H1 (cell line): ENCODE measurements at places on chromosomes 1 and 21. TPM values are rescaled to one million over a fixed set of nuclear protein-coding genes. Genes with fewer than 3 reads are reported as not detected.

The CD1B gene
- total RNA-seq, result not detected in 2 replicates

The MCOLN2 gene
- 6.1 and 6.3 TPM in 2 replicates for total RNA-seq

The PLEKHN1 gene
- 1.5 TPM in 2 replicates for total RNA-seq

The LDLRAD1 gene
- not detected in 2 replicates for total RNA-seq

The HTR6 gene
- 0.69 and 0.76 TPM in 2 replicates for total RNA-seq

The PEX11B gene
- 8.1 and 9.1 TPM in 2 replicates for total RNA-seq

The PLA2G2D gene
- not detected in 2 replicates for total RNA-seq

The OR2M3 gene
- not detected in 2 replicates for total RNA-seq

The TMPRSS3 gene
- not detected in 2 replicates for total RNA-seq

The FBLIM1 gene
- total RNA-seq, result 63.2 and 66.6 TPM in 2 replicates

DNA sequence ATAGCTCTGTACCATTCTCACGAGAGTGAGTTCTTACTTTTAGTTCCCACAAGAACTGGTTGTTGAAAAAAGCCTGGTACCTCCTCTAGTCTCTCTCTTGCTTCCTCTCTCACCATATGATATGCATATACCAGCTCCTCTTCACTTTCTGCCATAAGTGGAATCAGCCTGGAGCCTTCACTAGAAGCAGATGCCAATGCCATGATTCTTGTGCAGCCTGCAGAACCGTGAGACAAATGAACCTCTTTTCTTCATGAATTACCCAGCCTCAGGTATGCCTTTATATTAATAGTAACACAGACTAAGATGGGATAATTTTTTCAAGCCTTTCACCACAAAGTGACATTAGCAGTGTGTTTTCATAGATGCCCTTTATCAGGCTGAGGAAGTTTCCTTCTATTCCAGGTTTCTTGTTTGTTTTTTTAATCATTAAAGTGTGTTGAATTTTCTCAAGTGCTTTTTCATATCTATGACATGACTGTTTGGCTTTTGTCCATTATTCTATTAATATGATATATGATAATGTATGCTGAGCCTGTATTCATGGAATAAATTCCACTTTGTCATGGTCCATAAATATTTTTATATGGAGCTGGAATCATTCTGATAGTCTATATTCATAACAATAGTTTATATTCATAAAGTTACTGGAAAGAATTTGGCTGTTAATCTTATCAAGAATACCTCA lies 40.7 kb upstream of the C1orf185 start:
- no peaks in the 10 kb centered on the region for H3K4me1 ChIP-seq
- H3K4me3 ChIP-seq, result no peak overlapping the region
- DNase-seq, result no peak

DNA sequence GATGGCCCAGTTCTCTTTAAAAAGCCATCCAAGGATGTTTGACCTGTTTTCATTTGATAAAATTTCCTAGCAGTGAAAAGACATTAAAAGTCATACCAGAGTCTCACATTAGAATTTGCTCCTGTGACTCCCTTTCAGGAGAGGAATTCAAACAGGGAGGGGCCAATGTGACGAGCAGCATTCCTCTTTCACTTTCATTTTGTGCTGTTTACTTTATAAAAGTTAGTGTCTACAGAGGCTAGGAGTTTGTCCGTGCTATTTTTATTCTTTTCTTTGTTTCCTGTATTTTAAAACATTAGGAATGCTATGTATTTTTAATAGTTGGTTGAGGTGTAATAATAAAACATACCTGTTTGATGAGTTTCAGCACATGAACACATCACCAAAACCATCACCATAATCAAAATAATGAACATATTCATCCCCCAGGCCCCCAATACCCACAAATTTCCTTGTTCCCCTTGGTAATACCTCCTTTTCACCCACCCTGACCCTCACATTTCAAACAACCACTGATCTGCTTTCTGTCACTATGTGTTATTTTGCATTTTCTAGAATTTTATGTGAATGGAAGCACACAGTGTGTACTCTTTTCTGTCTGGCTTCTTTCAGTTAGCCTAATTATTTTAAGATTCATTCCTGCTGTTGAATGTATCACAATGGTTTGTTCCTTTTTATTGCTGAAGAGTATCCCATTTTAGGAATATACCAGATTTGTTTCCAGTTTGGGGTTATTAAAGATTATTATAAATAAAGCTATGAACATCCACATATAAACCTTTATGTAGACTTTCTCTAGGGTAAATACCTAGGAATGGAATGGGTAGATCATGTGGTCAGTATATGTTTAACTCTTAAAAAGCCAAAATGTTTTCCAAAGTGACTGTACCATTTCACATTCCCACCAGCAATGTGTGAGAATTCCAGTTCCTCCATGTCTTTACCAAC lies 129.5 kb downstream of the TENT5C start:
- H3K4me1 ChIP-seq, result no peaks in the 10 kb centered on the region
- no peaks in the 10 kb centered on the region for H3K36me3 ChIP-seq
- H3K27me3 ChIP-seq, result no peaks in the 10 kb centered on the region
- DNase-seq, result no peak
- no peak overlapping the region for H3K27ac ChIP-seq

DNA sequence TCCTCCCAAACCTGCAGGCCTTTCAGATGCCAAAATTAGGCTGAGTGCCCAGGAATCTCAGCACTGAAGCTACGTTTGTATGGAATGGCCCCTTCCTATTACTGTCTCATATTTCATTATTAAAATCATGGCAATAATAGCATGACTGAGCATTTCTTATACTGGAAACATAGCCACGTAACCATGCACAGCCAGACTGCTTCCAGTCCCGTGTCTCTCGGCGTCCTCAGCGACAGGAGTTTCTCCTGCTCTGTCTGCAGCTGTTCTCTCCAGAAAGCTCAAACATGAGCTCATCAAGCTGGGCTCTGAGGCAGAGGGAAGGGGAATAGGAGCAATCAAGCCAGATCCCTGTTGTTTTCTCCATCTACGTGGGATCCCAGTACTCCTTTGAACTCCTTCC lies 104.0 kb downstream of the CDC7 start:
- no peaks in the 10 kb centered on the region for H3K4me1 ChIP-seq
- no peak overlapping the region for H3K4me3 ChIP-seq
- no peak for DNase-seq
- H3K27ac ChIP-seq, result no peak overlapping the region
- no peaks in the 10 kb centered on the region for H3K27me3 ChIP-seq
- H3K36me3 ChIP-seq, result no peaks in the 10 kb centered on the region

- H3K4me1 ChIP-seq, result 0 out of 2 replicates have a peak, but pooled peaks cover 4% of the 10 kb centered on the region
- H3K36me3 ChIP-seq, result no peaks in the 10 kb centered on the region
- H3K27ac ChIP-seq, result no peak overlapping the region
- no peak for DNase-seq
Observed at GRCh38 chr1:8142955-8143629, 117.0 kb upstream of the ERRFI1 start.

- H3K27ac ChIP-seq, result no peak overlapping the region
- no peak for DNase-seq
- no peak overlapping the region for H3K4me3 ChIP-seq
- no peaks in the 10 kb centered on the region for H3K27me3 ChIP-seq
- no peaks in the 10 kb centered on the region for H3K4me1 ChIP-seq
- no peaks in the 10 kb centered on the region for H3K36me3 ChIP-seq
Observed at GRCh38 chr1:214076708-214077065, 88.9 kb downstream of the PROX1 start.

DNA sequence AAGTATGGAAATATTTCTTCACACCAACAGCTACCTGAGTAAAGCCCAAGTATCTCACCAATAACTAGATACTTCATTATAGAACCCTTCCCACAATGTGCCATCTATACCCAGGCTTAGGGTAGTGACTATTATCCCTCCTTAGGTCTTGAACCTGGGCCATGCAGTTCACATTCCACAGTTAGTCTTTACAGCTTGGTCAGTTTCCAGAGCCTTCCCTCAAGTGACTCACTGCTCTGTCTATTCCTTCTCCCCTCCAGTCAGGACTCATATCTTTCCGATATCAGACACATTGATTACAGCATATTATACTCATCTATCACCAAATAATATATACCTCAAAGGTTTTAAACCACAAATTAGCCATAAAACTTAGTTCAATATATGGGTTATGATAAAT lies 23.6 kb downstream of the VAMP4 start:
- H3K4me1 ChIP-seq, result no peaks in the 10 kb centered on the region
- H3K4me3 ChIP-seq, result no peak overlapping the region
- H3K27me3 ChIP-seq, result no peaks in the 10 kb centered on the region
- no peak for DNase-seq
- no peaks in the 10 kb centered on the region; the same call in 1 of the 2 replicates for H3K36me3 ChIP-seq

DNA sequence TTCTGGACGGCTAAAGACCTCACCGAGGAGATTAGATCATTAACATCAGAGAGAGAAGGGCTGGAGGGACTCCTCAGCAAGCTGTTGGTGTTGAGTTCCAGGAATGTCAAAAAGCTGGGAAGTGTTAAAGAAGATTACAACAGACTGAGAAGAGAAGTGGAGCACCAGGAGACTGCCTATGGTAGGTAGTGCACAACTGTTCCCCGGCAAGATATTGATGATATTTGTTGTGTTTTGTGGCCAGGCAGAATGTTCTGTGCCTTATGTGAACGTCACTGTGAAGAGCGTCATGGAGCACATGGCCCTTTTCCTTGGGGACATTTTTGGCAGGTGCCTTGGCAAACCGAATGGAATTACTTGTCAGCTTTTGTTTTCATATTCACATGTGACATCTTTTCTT lies 191.7 kb downstream of the DISC1 start:
- H3K4me3 ChIP-seq, result no peak overlapping the region
- H3K36me3 ChIP-seq, result no peaks in the 10 kb centered on the region
- H3K4me1 ChIP-seq, result no peaks in the 10 kb centered on the region
- no peak overlapping the region for H3K27ac ChIP-seq

DNA sequence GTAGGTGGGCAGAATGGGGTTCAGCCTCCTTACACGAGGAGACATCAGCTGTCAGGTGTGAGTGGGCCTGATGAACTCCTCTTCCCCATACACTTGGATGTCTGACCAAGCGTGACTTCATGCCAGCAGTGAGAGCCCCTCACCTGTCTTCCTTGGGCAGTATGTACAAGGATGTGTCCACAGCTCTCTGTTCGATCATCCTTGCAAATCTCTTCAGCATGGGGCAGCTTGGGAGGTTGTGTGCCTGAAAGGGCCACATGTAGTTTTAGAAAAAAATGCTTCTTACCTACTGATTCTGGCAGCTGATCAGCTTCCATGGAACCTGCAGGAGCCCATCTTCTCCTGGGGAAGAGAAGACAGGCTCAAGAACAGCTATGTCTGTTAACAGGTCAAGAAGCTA lies 18.0 kb downstream of the ACP6 start:
- H3K27me3 ChIP-seq, result no peaks in the 10 kb centered on the region
- H3K4me3 ChIP-seq, result no peak overlapping the region
- peaks cover 26% of the 10 kb centered on the region for H3K36me3 ChIP-seq
- H3K4me1 ChIP-seq, result no peaks in the 10 kb centered on the region
- no peak overlapping the region for H3K27ac ChIP-seq

GRCh38 chr21:14095056-14095455 lies 115.7 kb downstream of the LIPI start:
- no peaks in the 10 kb centered on the region for H3K27me3 ChIP-seq
- no peaks in the 10 kb centered on the region for H3K4me1 ChIP-seq
- DNase-seq, result no peak
